ENCODE measurements at places on chromosomes 3 and 15. TPM values are rescaled to one million over a fixed set of nuclear protein-coding genes. Genes with fewer than 3 reads are reported as not detected.

TMEM62 gene
- total RNA-seq: 12.2 TPM

GRCh38 chr3:79517766-79518413 is 249.9 kb downstream of the ROBO1 start:
- no peaks in the 10 kb centered on the region for H3K36me3 ChIP-seq
- no peak for DNase-seq
- no peak overlapping the region for H3K4me3 ChIP-seq

GRCh38 chr15:60804986-60805949 is 326.3 kb upstream of the ICE2 start:
- H3K4me1 ChIP-seq: no peaks in the 10 kb centered on the region
- no peak overlapping the region for H3K27ac ChIP-seq
- no peak for DNase-seq
- H3K36me3 ChIP-seq: no peaks in the 10 kb centered on the region
- no peak overlapping the region for H3K4me3 ChIP-seq

DNA sequence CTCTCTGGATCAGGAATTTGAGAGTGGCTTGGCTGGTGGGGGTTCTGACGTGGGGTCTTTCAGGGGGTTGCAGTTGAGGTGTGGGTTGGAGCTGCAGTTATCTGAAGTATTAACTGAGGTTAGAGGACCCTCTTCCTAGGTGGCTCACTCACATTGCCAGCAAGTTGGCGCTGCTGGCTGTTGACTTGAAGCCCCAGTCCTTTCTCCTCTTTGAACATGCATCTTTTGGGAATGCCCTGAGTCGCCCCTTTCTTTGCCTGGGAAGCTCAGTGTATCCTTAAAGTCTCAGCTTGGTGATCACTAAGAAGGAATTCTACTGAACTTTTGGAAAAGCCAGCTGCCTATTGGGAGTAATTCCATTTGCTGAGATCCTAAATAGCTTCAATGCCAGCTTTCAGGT is 13.0 kb upstream of the AMOTL2 start:
- H3K4me1 ChIP-seq: peaks cover 6% of the 10 kb centered on the region
- no peak overlapping the region for H3K4me3 ChIP-seq
- DNase-seq: no peak
- H3K27ac ChIP-seq: no peak overlapping the region
- no peaks in the 10 kb centered on the region for H3K36me3 ChIP-seq
- no peaks in the 10 kb centered on the region for H3K27me3 ChIP-seq

AP3B2 gene
- 0.80 TPM for total RNA-seq

GRCh38 chr15:73583544-73583943 is 49.6 kb downstream of the NPTN start:
- peaks cover 86% of the 10 kb centered on the region for H3K36me3 ChIP-seq
- H3K27me3 ChIP-seq: no peaks in the 10 kb centered on the region
- DNase-seq: no peak
- no peak overlapping the region for H3K27ac ChIP-seq
- H3K4me1 ChIP-seq: peaks cover 13% of the 10 kb centered on the region

PGBD4 gene
- 2.0 TPM for total RNA-seq

DNA sequence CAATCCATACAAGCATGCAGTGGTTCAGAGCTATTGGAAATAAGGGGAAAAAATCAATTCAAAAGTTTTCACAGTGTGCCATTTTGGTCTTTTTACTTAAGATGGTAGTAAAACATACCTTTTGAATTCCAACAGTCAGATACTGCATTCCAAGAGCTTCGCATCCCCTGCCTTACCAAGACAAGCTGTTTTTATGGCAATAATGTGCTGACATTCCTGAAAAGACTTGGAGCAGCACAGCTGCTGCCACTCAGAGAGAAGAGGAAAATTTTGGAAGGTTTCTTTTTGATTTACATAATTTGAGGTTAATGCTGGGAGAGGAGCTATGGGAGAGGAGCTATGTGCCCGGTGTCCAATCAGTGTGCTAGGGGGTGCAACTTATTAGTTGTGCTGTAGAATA is 148.3 kb downstream of the FEZF2 start:
- peaks cover 33% of the 10 kb centered on the region for H3K36me3 ChIP-seq
- H3K4me1 ChIP-seq: peaks cover 11% of the 10 kb centered on the region
- no peak for DNase-seq
- H3K27me3 ChIP-seq: no peaks in the 10 kb centered on the region
- H3K4me3 ChIP-seq: no peak overlapping the region
- no peak overlapping the region for H3K27ac ChIP-seq

GRCh38 chr3:62084558-62084957 is 288.8 kb downstream of the FEZF2 start:
- H3K27ac ChIP-seq: no peak overlapping the region
- DNase-seq: no peak
- H3K36me3 ChIP-seq: no peaks in the 10 kb centered on the region

DNA sequence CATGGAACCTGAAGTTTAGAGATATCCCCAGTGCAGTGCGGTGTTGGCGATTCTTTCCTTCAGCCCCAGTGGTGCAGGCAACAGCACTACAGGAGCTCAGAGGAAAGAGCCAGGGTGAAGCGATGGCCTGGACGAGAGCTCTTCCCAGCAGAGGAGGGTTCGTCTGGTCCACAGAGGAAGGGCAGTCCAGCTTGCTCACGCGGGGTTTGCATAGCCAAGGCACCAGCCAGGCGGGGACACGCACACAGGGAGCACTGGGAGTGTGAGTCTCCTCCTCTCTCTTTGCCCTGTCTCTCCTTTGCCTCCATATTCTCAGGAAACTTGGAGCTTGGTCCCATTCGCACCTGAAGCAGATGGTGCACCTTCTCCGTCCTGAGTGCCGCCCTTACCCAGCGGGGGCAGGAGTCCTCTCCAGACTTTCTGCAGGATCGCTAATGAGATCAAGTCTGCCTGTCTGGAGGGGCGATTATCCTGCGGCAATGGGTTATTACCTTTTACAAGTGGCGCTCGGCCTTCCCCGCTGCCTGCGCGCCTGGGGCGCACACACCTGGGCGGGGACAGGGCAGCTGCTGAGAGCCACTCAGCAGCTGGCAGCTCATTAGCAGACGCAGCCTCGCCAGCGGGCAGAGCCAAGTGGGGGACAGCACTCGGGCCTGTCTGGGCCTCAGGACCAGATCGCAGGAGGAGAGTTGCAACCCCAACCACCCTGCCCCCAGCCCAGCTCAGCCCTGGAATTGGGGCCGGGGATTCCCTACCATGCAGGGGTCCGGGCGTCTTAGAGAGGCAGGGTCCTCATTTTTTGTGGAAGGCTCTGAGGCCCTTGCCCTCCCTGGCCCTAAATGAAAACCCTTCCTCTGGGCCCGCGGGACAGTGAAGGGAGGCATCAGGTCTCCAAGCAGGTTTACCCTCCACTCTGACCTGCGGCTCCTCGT is 119.0 kb upstream of the MEF2A start:
- no peak for DNase-seq
- no peak overlapping the region for H3K27ac ChIP-seq
- H3K4me1 ChIP-seq: peaks cover 82% of the 10 kb centered on the region
- no peaks in the 10 kb centered on the region for H3K36me3 ChIP-seq
- H3K27me3 ChIP-seq: no peaks in the 10 kb centered on the region

IGSF11 gene
- 2.1 TPM for total RNA-seq

DNA sequence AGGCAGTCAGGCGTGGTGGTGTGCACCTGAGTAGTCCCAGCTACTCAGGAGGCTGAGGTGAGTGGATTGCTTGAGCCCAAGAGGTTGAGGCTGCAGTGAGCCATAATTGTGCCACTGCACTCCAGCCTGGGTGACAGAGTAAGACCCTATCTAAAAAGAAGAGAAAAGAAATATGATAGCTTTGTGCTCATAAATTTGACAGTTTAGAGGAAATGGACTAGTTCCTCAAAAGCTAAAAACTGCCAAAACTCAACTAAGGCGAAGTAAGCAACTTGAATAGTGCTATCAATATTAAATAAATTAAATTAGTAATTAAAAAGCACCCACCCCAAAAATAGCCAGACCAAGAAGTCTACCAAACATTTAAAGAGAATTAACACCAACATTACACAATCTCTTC is 24.5 kb upstream of the SLC15A2 start:
- H3K36me3 ChIP-seq: peaks cover 8% of the 10 kb centered on the region
- no peaks in the 10 kb centered on the region for H3K27me3 ChIP-seq
- no peak for DNase-seq
- H3K4me3 ChIP-seq: no peak overlapping the region
- no peaks in the 10 kb centered on the region for H3K4me1 ChIP-seq

- H3K27me3 ChIP-seq: no peaks in the 10 kb centered on the region
- DNase-seq: no peak
- H3K27ac ChIP-seq: no peak overlapping the region
- no peak overlapping the region for H3K4me3 ChIP-seq
Measured at GRCh38 chr3:43473244-43473643, 148.6 kb downstream of the ANO10 start.

DNA sequence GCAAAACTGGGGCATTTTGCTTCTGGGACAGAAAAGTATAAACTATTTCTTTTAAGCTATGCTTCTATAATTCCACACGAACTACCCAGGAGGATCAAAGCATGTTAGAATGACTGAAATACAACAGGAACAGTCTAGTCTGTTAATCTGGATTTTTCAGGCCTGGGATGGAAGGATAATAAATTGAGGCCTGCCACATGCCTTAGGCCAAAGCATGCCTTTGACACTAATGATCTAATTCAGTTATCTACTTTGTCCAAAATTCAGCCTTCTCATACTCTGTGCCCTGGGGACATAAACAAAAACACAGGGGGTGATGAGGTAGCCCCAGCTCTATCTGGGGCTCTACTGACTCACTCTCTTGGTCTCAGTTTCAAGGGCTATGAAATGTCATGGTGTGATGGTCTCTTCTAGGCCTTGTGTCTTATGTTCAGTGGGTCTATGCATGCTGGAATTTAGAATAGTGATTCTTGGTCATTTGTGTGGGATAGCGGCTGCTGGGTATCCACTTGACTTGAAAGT is 32.5 kb downstream of the GAP43 start:
- H3K27ac ChIP-seq: no peak overlapping the region
- no peaks in the 10 kb centered on the region for H3K27me3 ChIP-seq
- no peak overlapping the region for H3K4me3 ChIP-seq
- no peak for DNase-seq

CILP gene
- total RNA-seq: 7.3 TPM

PFKFB4 gene
- 1.5 TPM for total RNA-seq

EOMES gene
- total RNA-seq: 0.14 TPM

DNA sequence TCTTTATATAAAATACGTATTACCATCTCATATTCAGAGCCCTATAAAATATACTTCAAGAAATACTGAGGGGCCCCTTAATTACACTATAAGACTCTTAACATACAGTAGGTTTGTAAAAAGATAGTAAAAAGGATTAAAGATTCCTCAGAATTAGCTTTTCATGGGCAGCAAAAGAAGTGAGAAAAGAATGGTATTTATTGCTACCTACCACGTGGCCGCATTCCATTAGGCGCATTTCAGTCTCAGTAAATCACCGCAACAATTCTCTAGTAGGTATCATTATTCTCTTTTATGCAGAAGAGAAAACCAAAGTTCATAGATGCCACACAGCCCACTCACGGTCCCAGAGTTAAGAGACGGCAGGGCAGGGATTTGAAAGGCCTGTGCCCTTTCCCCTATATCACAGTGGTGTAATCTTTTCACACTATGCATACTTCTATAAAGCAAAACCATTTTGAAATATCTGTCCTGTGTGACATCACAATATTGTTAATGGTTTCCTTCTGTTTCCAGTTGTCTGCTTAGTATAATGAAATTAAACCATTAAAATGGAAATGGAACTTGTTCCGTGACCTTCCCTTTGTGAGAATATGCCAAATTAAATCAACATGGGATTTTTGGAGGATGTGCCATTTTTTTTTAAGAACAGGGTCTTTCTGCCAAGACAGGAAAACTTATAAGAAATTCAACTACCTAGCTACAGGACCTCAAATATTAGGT is 1072.2 kb downstream of the FHIT start:
- no peak overlapping the region for H3K4me3 ChIP-seq
- DNase-seq: no peak
- H3K27ac ChIP-seq: no peak overlapping the region
- H3K4me1 ChIP-seq: no peaks in the 10 kb centered on the region

DYNLT2B gene
- 3.9 TPM for total RNA-seq
